ENCODE measurements at places on chromosomes 5 and 9.

DNA sequence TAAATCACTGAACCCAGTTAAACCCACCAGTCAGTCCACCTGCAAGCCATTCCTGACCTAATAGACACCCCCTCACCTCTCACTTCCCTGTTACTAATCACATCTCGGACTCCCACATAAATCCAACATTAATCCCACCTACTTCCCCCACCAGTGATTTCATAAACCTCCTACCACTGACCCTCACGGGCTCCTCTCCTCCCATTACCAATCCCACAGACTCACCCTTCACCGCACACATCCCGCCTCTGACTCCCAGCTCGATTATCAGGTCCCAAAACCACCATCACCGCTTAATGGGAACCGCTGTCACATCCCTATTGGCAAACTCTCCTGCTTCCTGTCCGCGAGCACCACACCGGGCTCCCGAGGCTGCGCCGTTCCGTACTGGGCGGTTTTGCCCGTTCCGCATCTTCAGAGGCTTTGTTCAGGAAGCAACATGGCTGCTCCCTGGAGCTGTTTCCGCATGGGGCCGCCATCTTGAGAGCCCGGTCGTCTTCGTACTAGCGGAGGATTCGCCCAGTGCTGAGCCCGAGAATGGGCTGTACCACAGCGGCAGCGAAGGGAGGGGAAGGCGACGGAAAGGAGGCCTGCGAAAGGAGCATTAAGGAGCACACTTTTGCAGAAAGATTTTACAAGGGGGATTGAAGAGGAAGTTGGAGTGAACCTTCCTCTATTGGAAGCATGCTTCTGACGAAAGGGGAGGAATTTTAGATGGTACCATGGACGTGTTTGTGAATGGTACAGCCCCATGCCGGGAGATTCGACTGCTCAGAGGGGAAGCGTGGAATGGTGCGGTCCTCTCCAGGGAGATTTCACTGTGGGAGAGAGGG lies at the start of gene ZNF300:
ZNF300 (minus strand) TSS at position 502 of the 833 bp plus-strand sequence. CDS start 1,825 bp downstream, outside the sequence.
- no peak for DNase-seq

GRCh38 chr5:36150676-36151433 lies 832 bp downstream of the LMBRD2 start:
- DNase-seq: peak; percentile 87

DNA sequence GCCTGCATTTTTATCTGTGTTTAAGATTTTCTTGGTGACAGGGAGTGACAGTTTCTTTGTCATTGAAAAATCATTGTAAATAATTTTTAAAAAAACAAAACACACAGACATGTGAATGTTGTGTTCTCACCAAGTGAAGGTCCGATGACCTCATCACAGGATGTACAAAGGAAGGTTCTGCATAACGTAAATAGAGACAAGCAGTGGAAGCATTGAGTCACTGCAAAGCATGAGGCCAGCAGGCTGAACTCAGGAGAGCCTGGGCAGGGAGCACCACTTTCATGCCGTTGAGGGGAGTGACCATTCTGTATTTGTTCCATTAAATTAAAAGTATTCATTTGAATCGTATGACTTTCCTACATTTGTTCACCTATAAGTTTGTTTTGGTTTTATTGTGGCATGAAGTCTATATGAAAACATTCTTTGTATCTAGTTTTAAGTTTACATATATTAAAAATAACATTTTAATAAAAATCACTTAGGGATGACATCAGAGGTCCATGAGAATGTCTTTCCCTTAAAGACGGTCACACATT lies 70.4 kb upstream of the TLE1 start:
- DNase-seq: no peak

GRCh38 chr9:133602277-133602676 lies 6.9 kb downstream of the FAM163B start:
- DNase-seq: no peak

GRCh38 chr5:135246923-135247795 lies 151.9 kb downstream of the MACROH2A1 start:
- no peak for DNase-seq

GRCh38 chr5:144060598-144060997 lies 109.9 kb downstream of the YIPF5 start:
- DNase-seq: no peak

- no peak for DNase-seq
Measured at GRCh38 chr9:108417312-108417711, 438.5 kb downstream of the ACTL7B start.

DNA sequence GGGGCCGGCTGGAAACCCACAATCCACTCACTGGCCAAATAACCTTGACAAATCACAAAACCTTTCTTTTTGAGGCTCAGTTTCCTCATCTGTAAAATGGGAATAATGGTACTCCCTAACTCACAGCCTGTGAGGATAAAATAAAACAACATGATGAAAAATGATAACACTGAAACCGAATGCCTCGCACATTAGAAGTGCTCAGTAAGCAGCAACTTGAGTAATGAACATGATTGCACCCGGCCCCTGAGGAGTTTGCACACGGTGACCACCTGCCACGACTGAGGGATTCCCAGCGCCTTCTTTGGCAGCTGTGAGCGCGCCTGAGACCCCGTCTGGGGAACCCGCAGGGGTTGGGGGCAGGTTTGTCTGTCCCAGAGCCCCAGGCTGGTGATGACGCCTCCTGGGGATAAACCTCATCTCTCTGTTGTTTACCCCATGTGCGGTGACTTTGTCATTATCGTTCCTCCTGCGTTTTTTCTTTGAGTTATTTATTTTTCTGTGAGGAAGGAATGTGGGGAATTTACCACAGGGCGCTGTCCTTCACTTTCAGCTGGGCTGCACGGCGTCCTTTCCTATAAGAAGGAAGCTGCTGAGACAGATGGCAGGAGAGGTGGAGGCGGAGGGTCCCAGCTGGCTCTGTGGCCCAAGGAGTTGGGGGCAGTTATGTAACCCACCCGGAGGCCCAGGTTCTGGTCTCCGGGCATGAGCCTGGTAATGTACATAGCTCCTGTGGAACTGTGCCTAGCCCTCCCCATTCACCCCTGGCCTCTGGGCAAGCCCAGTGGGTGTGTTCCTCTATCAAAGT lies 3.0 kb upstream of the SYNPO start:
- DNase-seq: no peak

DNA sequence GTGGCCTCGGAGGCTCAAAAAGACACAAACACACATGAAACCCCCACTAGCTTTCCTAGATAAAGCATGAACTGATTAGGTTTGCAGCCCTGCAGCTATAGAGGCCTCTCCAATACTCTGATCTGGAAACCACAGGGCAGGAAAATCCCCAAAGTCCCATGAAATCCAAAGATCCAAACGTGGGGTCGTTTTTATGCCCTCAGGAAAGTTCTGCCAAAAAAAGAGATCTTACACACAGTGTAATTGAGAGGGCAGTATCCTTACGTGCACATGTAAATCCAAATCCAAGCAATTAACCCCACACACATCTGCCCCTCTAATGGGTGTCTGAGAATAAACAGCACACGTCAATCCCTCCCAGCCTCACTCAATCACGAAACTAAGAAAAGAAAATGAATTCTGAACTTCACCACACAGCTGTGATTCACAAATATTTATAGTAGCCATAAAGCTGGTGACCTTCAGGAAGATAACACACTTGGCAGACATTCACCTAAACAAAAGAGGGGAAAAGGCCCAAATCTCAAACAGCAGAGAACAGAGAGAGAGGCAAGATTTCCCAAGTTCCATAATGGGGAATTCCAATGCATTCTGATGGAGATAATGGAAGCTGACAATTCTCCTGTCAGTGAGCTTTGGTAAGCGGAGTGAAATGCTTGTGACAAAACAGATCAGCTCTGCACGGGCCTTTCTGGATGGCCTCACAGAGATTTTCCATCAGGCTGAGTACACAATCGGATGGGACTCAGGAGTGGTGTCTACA lies 114.2 kb downstream of the SEMA5A start:
- DNase-seq: no peak

DNA sequence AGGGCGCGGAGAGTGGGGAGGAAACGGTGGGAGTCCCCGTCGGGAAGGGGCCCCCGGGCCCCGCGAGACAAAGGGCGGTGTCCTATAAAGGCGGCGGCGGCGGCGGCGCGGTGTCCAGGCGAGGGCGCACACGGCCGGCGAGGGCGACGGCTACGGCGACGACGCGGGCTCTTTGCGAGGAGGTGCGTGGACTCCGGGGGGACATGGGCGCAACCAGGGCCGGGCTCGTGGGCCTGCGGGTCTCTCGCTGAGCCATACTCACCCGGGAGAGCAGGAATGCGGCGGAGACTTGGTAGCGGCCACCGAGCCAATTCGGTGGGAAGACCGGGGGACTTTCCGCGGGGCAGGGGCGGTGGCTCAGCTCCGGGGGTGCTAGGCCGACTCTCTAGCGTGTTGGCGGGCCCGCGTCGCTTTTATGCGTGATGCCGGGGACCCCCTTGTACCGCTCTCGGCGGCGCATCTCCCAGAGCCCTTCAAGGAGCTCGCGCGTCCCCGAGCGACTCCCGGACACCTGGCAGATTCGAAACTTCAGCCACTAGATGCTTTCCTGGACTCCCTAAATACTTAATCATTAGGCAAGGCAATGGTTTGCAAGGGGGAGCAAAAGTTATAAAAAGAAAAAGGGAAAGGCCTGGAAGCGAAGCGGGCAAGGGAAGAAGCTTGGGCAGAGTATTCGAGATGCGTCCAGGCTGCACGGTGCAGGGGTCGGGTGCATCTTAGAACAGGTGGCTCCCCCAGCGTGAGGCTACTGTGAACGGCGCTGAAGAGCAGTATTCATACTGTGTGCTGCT lies 5.9 kb upstream of the TAL2 start:
- no peak for DNase-seq

GRCh38 chr5:143886651-143887638 lies 75.0 kb downstream of the HMHB1 start:
- no peak for DNase-seq

- no peak for DNase-seq
Measured at GRCh38 chr9:95086564-95086955, 230.9 kb downstream of the FANCC start.

- DNase-seq: peak; percentile 5
Measured at GRCh38 chr5:164868761-164869160, 1363.3 kb downstream of the MAT2B start.

- no peak for DNase-seq
Measured at GRCh38 chr5:66343370-66344071, 199.4 kb downstream of the SREK1 start.

DNA sequence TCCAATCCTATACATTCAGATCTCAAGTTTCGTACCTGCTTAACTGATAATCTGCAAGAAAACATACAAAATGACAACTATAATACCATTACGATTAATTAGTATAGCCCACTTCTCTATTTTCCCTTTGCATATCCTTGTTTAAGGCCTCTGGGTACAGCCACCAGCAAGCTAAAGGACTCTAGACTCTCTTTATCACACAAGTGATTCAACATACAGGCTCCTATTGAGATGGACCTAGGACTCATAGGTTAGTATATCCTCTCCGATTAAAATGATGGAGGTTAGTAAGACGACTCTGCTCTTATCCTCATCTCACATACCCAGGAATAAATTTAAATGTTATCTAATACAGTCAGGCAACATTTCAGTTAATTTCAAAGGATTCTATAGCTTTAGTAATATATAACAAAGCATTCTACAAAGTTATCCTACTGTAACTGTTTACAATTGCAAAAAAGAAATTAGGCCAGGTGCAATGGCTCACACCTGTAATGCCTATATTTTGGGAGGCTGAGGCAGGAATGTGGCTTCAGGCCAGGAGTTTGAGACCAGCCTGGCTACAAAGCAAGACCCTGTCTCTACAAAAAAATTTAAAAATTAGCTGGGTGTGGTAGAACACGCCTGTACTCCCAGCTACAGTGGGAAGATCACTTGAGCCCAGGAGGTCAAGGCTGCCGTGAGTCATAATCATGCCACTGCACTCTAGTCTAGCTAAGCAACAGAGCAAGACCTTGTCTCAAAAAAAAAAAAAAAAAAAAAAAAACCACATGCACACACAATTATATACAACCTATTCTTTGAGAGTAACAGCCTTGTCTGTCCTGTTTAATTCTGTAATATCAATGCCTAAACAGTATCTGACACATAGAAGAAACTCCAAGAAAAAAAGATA lies 15.4 kb downstream of the HAUS6 start:
- no peak for DNase-seq

DNA sequence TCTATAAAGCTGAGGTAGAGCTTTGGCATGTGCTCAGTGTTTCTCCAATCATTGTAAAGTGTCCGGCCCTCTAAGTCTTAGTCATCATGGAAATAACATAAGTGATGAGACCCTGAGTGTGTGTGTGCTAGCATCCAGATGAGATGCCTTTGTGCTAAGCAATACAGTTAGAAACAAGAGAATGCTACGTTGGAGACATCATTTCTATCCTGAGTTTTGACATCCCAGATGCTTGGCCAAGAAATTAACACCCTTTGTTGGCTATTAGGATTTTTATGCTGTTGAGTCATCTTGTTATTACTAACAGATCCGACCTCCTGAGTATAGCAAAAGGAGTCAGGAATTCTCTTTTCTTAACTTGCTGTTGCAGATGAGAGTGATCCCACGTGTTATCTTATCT lies 508.0 kb downstream of the GADD45G start:
- no peak for DNase-seq

DNA sequence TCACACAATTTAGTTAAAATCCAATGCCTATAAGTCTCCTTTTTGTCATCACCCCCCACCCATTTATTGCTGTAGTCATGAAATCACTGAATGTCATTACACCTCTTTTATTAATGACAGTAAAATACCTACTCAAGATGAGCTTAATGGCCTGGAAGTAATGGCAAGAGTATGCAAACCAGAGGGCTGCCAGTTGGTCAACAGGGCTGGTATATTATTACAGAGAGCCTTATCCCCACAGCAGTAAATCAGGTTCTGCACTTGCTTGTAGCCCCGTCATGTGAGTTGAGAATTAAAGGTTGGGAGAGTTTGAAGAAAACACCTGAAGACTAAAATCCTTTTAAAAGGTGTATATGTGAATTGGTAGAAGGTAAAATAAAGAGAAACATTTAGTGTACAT lies 372.4 kb downstream of the MAT2B start:
- DNase-seq: no peak

- peak; percentile 10 for DNase-seq
Measured at GRCh38 chr5:116289276-116289675, 204.5 kb downstream of the COMMD10 start.

Measured in NAMALWA (cell line).